ENCODE measurements at places on chromosomes 6 and 20. TPM values are rescaled to one million over a fixed set of nuclear protein-coding genes. Genes with fewer than 3 reads are reported as not detected.

ADAM33 gene
- total RNA-seq, result 3.8 TPM

PTGIS gene
- total RNA-seq, result 7.5 TPM

FKBP1C gene
- total RNA-seq, result 0.94 TPM

PLA2G7 gene
- total RNA-seq, result 1.9 TPM

CALHM4 gene
- total RNA-seq, result not detected

NFATC2 gene
- total RNA-seq, result 0.63 TPM

RIPPLY2 gene
- 11.3 TPM for total RNA-seq

KIF6 gene
- 2.2 TPM for total RNA-seq

CEP85L gene
- 58.2 TPM for total RNA-seq

POU5F1 gene
- total RNA-seq, result not detected

SEL1L2 gene
- total RNA-seq, result 2.2 TPM

TRIM15 gene
- total RNA-seq, result not detected

MED20 gene
- 21.0 TPM for total RNA-seq

HTR1E gene
- 0.63 TPM for total RNA-seq

CFAP61 gene
- 3.1 TPM for total RNA-seq

B3GALT4 gene
- 12.8 TPM for total RNA-seq

CLPSL2 gene
- total RNA-seq, result not detected

LHFPL5 gene
- 1.6 TPM for total RNA-seq

LY6G6F gene
- not detected for total RNA-seq

ME1 gene
- 2.2 TPM for total RNA-seq

BTN1A1 gene
- total RNA-seq, result not detected

GPX5 gene
- not detected for total RNA-seq

SOX18 gene
- 0.63 TPM for total RNA-seq

KIAA1755 gene
- 2.8 TPM for total RNA-seq

MYLK4 gene
- under 0.01 TPM for total RNA-seq

ULBP2 gene
- 3.4 TPM for total RNA-seq

UNC5CL gene
- total RNA-seq, result 0.63 TPM

VPS52 gene
- total RNA-seq, result 47.6 TPM

SNAP91 gene
- 135 TPM for total RNA-seq

KCNK5 gene
- total RNA-seq, result not detected

DNMT3B gene
- 11.9 TPM for total RNA-seq

C6orf15 gene
- total RNA-seq, result not detected

ZNF831 gene
- total RNA-seq, result not detected

SLC32A1 gene
- total RNA-seq, result 7.2 TPM

OOEP gene
- total RNA-seq, result not detected

SIRPD gene
- total RNA-seq, result not detected

ERVFRD-1 gene
- not detected for total RNA-seq

RFX6 gene
- not detected for total RNA-seq

HLA-G gene
- not detected for total RNA-seq

BMP7 gene
- total RNA-seq, result 16.9 TPM

CCN2 gene
- total RNA-seq, result 5.6 TPM

DLL1 gene
- total RNA-seq, result 18.2 TPM

ELOVL4 gene
- 29.1 TPM for total RNA-seq

PACSIN1 gene
- total RNA-seq, result 4.1 TPM

REM1 gene
- 0.31 TPM for total RNA-seq

TAGAP gene
- 0.94 TPM for total RNA-seq

C6orf141 gene
- total RNA-seq, result 1.3 TPM

ADGRB3 gene
- 165 TPM for total RNA-seq

ZNF165 gene
- 0.94 TPM for total RNA-seq

GLO1 gene
- 65.1 TPM for total RNA-seq

NOX3 gene
- total RNA-seq, result not detected

NHLRC1 gene
- total RNA-seq, result 3.1 TPM

HLA-DQB1 gene
- total RNA-seq, result 0.63 TPM

HINT3 gene
- total RNA-seq, result 52.0 TPM

C20orf202 gene
- 1.3 TPM for total RNA-seq

ELOVL2 gene
- total RNA-seq, result 45.7 TPM

TTBK1 gene
- 26.3 TPM for total RNA-seq

RSPO4 gene
- not detected for total RNA-seq
